ENCODE measurements at places on chromosomes 13 and 19.

- no peak for DNase-seq
Measured at GRCh38 chr19:29514525-29515232, 11.1 kb upstream of the VSTM2B start.

GRCh38 chr13:72552731-72553130 is 174.7 kb downstream of the MZT1 start:
- no peak for DNase-seq

DNA sequence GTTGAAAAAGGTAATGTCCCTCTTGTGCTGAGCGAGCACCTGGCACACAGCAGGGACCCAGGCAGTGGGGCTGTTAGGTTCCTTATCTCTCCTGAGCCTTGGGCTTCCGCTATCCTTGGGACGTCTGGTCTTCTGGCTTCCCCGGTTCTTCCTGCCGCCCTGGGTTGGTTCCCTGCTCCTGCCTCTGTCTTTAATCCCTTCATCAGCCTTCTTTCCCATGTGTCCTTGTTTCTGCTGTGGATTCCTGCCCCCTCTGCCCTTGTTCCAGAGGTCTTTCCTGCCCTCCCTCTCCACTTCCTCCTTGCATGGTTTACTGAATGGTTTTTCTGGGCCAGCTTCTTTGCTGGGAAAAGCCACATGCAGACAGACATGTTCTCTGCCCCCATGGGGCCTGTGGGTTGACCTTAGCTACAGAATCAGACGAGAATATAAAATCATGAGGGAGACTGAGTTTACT is 2.6 kb downstream of the EPN1 start:
- DNase-seq, result no peak

- DNase-seq, result no peak
Measured at GRCh38 chr19:56712611-56713276, 41.2 kb upstream of the ZNF835 start.

DNA sequence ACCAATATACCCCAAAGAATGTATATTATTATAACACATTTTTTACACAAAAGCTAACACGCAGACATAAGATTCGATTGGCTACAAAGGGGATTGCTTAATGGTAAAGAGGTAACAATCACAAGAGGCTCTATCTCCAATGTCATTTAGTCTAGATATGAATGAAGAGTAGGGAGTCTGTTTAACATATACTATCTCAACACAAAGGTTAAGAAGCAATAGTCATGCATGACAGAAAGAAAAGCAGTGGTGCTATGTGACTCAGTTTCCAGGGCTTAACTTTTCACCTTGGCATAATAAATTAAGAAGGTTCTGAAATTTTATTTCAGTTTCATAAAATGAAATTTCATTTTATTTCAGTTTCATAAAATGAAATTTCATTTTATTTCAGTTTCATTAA is 33.3 kb downstream of the UFM1 start:
- no peak for DNase-seq

- DNase-seq, result no peak
Measured at GRCh38 chr13:48131533-48131932, 36.6 kb upstream of the MED4 start.

DNA sequence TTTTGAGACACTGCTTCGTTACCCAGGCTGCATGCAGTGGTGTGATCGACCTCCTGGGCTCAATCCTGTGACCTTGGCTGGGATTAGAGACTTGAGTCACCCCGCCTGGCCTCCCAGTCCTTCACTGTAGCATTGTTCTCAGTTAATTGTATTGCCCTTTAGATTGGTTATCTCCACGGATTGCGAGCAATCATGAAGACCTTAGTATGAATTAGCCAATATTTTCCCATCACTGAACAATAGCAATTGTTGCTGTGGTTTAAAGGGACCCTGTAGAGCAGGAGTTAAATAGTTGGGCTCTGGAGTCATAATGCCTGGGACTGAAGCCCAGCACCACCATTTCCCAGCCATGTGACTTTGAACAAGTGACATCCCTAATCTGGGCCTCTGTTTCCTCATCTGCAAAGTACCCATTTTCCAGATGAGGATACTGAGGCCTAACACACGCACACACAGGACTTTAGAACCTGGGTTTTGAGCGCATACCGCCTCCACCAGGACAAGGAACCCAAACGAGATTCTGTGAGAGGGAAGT is 8.4 kb downstream of the PPP1R14A start:
- DNase-seq, result no peak

All from stimulated activated CD4-positive, alpha-beta T cell treated with anti-CD3 and anti-CD28 coated beads, Interleukin-15, amount 100 ng/mL, for 24 hours (primary cell).